ENCODE measurements at places on chromosomes 16 and 17.

GRCh38 chr16:55622930-55623561, 32.7 kb upstream of the SLC6A2 start:
- no peak for DNase-seq

GRCh38 chr17:48026502-48027321, 10.9 kb downstream of the COPZ2 start:
- peak; percentile 90 for DNase-seq

DNA sequence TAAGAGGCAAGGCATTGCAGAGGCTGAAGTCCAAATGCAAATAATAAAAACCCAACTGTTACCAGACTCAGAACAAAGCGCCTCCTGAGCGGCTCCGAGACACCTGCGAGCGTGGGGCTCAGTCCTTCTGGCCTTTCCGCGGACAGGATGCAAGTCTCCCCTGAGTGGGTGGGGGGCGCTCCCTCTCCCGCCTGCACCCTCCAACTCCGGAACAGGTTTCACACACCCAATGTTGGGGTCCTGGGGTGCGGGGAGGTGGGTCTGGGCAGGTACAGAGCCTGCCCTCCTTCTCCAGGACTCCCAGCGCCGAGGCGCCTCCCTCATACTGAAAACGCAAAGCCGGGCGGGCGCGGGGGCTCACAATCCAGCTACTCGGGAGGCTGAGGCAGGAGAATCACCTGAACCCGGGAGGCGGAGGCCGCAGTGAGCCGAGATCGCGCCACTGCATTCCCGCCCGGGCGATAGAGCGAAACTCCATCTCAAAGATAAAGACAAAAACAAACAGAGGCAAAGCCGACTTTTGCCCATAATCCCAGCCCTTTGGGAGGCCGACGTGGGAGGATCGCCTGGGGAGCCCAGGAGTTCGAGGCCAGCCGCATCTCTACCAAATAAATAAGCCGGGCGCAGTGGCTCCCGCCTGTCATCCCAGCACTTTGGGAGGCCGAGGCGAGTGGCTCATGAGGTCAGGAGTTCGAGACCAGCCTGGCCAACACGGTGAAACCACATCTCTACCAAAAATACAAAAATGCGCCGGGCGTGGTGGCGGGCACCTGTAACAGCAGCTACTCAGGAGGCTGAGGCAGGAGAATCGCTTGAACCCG, 893 bp downstream of the GINS2 start:
- no peak for DNase-seq

DNA sequence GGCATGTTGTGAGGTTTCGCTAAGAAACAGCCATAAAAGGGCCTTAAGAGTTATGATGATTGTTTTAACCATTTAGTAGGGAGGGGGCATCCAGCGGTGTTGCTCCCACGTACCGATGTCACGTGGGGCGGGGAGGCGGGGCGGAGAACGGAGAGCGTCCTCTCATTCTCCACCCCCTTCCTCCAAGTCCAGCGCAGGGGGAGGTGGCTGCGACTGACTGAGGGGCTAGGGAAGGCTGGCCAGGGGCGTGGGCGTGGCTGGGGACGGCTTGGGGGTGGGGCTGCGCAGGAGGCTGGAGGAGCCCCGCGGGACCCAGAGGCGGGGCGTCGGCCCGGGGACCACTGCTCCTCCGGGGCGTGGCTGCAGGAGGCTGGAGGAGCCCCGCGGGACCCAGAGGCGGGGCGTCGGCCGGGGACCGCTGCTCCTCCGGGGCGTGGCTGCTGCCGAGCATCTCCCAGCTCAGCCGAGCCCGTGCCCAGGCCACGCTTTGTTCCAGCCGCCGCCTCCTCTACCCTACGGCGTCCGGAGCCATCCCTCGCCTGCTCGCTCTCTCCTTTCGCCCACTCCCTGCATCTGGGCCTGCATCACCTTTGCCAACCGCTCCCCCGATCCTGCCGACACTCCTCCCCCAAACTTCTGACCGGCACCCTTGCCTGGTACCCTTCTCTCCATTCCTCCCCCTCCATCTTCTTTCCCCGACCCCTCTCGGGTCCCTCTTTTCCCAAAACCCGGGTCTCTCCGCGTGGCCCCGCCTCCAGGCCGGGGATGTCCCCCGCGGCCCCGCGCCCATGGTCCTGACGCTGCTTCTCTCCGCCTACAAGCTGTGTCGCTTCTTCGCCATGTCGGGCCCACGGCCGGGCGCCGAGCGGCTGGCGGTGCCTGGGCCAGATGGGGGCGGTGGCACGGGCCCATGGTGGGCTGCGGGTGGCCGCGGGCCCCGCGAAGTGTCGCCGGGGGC, at the start of gene SARM1:
SARM1 (plus strand) TSS at position 450 of the 958 bp plus-strand sequence; CDS start at position 789, 339 bp downstream.
- DNase-seq: no peak

- no peak for DNase-seq
Measured at GRCh38 chr17:15264542-15264941, 584 bp downstream of the PMP22 start.

DNA sequence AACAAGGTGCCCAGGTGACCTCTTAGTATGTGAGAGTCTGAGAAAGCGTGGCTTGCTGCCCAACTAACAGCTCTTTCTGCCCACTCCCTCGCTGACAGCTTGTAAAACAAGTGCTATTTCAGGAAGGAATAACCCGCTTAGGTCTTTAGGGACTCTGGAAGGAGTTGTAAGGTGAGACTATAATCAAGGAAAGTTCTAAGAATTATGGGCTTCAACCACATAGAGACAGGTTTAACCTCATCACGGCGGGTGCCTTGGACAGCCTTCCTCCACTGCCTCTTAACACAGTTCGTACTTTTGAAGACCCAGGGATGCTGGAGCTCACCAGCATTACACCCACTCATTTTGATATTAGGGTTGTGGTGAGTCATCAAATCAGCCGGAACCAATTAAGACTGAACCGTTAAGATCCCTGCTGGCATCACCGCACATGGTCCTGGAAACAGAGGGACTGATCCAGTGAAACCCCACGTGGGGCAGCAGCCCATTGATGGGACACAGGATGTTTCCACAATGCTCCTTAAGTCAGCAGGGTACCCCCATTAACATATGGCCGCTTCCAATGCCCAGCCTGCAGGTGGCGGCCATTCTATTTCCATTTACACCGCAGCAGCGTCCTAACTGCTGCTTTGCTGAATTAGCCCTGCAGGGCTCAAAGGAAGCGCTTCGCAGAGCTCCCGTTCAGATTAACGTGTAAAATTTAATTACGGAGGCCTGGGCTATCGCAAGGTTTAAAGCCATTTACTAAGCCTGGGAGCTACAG, 176.6 kb upstream of the SDK2 start:
- no peak for DNase-seq

- no peak for DNase-seq
Measured at GRCh38 chr17:76115138-76115754, 11.7 kb upstream of the EXOC7 start.

DNA sequence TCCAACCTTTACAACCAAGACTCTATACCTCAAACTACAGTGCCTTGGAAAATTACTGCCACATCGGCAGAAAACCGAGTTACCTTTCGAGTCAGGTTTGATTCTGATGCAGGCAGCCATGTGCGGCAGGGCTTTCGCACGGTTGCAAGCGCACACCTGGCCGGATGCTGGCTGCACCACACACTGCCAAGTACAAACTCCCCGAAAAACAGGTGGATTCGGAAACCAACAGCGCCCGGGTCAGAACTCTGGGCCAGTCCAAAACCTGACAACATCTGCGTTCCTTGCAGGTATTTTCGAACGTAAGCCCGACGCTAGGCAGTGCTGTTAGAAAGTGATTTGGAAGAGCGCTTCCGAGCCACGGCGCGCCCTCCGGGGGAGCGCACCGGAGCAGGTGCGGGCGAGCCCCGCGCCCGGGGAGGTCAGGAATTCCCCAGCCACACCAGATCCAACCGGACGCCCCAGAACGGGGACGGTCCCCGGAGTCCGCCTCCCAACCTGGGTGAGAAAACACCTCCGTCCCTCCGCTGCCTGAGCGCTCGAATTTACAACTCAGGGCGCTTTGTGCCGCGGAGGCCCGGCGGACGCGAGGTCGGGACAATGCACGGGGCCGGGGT, 1.2 kb downstream of the USP7 start:
- no peak for DNase-seq

DNA sequence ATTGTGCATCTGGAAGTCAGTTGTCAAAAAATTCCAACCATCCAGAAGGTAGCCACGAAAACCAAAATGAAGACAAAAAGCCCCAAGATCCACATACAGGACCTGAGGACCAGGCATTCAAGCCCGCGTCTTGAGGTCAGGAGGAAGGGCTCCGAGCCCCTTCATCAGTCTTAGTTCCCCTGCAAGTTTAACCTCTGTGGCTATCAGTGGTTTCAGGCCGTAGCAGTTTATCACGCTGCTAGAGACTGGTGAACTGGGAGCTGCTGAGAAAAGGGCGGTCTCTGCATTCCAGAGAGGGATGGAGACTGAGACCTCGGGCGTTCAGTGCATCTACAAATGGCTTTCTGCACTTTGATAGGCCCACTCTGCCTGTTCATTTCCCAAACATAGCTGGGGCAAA, 70.6 kb downstream of the IRF8 start:
- no peak for DNase-seq

- DNase-seq: no peak
Measured at GRCh38 chr17:69912805-69913204, 162.2 kb upstream of the KCNJ16 start.

- DNase-seq: no peak
Measured at GRCh38 chr17:65917560-65917959, 274.4 kb downstream of the CEP112 start.

DNA sequence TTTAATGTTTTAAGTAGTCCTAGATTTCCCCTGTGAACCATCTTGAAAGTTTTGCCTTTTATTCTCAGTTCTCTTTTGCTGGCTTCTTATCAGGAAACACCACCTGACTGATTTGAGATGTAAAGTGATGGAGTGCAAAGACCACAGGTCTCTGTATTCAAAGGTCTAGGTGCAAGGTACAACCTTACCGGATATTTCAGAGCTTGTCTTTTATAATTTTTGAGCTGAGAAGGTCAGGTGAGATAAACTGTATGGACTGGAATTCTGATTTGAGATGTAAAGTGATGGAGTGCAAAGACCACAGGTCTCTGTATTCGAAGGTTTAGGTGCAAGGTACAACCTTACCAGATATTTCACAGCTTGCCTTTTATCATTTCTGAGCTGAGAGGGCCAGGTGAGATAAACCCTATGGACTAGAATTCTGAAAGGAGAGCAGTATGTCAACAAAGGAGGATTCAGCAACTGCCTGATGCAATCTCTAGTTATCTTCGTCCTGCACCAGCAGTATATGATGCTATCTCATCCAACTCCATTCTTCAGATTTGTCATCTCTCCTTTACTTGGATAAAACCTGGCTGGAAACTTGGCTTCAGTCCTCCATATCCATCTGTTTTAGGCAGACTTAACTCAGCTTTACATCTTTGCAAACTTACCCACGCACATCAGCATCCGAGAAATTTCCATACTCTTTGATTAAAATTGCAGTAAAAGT, 64.3 kb downstream of the CENPV start:
- DNase-seq: no peak

GRCh38 chr17:81837641-81838040, 2.8 kb upstream of the PPP1R27 start:
- peak; percentile 98 for DNase-seq

DNA sequence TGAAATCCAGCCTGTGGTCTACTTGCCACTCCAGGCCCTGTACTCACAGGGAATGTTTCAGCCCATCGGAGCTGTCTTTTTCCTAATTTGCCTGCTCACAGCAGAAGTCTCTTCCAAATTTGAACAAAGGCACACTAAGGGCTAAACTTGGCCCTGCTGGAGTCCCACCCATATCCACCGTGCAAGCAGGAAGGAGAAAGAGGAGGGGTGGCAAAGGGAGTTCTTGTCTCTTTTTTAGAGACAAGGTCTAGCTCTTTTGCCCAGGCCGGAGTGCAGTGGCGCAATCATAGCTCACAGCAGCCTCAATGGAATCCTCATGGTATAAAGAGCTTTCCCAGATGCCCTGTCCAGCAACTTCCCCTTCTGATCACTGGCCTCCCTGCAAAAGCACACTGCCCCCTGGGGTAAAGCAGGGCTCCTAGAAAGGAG, 2.7 kb upstream of the PRM1 start:
- DNase-seq: no peak

DNA sequence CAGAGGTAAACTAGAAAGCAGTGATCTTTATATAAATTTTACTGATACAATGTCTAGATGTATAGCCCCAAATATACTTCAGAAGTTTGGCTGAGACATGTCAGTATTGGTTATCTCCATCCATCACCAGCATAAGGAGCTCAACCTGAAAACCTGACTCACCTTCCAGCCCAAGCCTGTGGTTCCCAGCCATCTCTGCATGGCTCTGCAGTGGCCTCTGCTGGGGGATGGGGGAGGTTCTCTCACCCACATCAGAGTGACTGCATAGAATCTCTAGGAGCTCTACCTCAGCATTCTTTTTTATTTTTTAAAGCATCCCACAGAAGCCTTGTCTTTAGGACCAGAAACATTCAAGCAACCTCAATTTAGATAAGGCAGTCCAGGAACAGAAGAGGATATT, 27.3 kb downstream of the USP7 start:
- DNase-seq: peak; percentile 18

GRCh38 chr17:22268214-22268911, 576.0 kb downstream of the KCNJ18 start:
- DNase-seq: no peak

DNA sequence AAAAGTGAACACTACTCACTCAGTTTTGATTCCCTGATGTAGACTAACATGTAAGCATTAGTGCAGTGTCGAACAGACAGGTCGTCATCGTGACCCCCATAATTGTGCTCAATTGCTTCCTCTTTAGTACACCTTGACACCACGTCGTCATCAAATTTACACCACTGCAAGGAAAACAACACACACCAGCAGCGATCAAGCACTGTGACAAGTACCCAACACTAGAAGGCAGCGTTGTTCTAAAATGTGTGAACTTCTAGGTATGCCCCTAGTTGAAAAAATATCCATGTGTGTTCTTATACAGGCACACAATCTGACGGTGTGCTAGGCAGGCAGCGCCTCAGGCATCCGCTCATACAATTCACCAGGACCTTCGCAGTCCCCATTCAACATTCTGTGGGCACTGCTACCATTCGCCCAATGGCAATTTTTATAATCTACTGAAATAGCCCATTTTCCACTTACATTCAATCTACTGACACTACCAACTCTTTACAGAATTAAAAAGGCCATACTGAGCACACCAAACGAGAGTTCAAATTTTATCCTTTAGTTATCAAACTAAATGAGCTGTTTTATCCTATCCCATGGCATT, 23.1 kb downstream of the LITAFD start:
- DNase-seq: peak; percentile 51
